T-helper 2 cell treated with Interferon-gamma antibody and Interleukin-4, amounts not matched to agents 5 μg/mL and 100 μg/mL, for 36 hours (primary cell): ENCODE measurements at places on chromosomes 7 and 10.

DNA sequence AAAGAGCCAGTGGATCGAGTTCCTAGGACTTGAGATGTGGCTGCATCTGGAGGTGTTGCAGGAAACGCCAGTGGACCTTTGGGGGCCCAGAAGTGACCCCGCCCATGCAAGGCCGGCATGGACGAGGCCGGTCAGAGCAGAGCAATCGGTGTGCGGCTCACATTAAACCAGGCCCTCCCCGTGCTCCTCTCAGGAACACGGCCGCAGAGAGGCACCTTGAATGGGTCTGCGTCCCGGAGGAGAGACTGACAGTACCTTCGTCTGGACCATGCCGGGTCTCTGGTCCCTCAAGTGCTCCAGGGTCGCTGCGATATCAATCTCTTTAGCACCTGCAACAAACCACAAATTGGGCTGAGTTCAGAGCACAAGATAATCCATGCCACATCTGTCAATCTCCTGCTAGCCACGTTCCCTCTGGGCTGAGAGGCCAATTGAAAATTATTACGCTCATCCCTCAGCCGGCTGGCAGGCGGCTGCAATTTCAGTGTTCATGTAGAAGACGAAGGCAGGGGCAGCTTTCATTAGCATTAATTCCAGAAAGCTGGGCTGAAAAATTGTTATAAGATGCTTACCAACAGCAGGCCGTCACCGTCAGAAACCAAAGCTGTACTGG is 212.0 kb downstream of the DNAJB6 start:
- no peak for DNase-seq

DNA sequence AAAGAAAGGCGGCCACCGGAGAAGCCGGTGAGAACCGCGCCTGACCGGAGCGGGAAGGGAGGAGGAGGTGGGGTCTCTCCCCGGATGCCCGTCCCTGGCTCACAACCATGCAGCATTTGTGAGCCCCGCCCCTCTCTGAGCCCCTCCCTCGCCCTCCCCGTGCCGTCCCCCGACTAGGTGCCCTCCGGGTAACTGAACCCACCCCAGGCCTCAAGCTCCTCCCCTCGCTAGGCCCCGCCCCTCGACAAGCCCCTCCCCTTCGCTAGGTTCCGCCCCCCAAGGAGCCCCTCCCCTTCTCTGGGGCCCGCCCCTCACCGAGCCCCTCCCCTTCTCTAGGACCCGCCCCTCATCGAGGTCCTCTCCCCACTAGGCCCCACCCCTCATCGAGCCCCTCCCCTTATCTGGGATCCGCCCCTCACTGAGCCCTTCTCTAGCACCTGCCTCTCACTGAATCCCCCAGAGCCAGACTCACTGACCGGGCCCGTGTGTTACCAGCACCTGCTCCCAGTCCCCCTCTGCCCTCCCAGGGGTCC is 42.2 kb upstream of the HSPB1 start:
- no peak for DNase-seq

GRCh38 chr10:103451091-103451813 is 918 bp downstream of the CALHM2 start:
- peak; percentile 41 for DNase-seq

DNA sequence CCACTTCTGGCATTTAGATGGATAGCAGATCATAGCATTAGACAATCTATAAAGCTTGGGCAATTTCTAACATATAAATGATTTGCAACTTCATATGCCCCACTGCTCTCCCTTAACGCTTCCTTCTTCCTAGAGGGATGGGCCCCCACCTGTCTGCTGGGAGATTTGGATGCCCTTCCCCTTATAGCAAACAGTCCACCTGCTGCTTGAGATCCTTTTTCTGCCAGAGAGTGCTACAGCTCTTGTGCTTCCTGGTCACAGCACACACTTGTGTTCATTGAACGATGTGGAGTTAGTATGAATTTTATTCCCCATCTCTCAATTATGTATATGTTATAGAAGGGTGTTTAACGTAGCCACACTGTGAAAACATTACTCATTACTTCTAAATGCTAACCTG is 10.4 kb upstream of the PCGF5 start:
- DNase-seq, result no peak

- no peak for DNase-seq
These were observed 66.1 kb upstream of the ABLIM1 start for GRCh38 chr10:114723991-114724715.

DNA sequence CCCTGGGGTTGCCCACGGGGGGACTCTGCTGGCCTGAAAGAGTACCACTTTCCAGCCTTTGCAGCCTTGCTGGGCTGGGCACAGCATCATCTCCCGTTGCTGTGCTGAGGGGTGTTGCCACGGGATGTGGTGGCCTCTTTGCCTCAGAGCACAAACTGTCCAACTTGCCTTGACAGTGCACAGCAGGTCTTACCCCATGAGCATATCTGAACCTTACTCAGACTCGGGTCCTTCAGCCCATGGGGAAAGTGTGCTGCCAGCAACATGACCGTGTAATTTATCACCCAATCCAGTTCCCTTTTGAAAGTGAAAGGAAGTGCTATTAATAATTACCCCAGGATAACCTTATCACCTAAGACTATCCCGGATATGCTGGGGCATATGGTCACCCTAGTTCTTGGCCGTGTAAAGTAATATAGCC is 46.8 kb downstream of the TBXAS1 start:
- no peak for DNase-seq

GRCh38 chr10:18683427-18683826 is 24.2 kb downstream of the ARL5B start:
- DNase-seq, result no peak

DNA sequence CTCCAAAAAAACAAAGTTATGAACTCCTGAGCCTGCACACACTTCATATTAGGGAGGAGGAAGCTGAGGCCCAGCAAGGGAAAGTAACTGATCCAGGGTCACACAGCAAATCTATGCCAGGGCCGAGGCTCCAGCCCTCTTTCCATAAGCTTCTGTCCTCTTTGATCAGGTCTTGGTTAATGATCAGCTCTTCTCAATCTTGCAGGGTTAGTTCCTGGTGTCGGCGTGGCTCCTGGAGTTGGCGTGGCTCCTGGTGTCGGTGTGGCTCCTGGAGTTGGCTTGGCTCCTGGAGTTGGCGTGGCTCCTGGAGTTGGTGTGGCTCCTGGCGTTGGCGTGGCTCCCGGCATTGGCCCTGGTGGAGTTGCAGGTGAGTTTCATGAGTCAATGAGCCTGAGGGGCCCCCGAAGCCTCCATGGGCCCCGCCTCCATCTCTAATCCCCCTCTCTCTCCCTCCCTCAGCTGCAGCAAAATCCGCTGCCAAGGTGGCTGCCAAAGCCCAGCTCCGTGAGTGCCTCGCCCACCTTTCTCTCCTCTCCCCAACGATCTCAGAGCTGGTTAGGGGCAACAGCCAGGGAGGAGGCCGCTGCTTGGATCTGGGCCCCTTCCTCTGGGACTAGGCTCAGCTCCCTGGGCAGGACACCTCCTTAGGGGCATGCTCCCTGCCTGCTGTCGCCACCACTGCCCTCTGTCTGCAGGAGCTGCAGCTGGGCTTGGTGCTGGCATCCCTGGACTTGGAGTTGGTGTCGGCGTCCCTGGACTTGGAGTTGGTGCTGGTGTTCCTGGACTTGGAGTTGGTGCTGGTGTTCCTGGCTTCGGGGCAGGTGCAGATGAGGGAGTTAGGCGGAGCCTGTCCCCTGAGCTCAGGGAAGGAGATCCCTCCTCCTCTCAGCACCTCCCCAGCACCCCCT is 23.7 kb upstream of the LIMK1 start:
- DNase-seq, result no peak

GRCh38 chr10:37490266-37490665 is 364.9 kb downstream of the ANKRD30A start:
- no peak for DNase-seq

DNA sequence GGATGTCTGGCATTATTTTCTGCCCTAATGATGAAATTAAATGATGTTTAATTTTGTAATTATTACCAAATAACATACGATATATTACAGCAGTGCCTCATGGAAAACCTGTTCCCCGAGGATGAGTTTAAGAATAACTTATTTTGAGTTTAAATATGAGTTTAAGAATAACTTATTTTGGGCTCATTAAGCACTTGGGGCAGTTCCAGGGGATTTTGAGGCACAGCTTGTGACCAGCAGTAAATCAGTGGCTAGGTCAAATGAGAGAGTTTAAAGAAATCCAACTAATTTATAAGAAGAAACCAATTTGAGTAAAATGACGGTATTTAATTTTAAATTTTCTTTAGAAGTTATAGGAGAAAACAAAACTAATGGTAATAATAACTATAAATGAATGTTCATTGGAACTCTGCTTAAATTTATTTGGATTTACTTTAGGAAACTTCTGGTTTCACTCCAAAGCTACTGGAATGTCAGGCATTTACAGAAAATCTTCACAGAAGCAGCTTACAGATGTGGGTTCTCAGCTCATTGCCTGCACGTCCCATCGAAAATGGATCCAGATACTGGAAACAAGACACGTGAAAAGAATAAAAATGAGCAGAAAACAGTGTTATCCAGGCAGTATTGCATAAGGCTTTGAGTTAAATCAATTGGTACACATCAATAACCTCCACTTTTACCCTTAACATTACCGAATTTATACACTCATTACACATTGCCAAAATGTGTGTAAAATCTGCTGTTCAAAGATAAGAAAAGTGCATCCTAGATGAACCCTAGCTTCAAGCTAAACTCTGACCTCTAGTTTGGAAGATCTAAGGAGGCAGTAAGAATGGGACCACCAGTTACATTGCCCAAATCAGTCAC is 784.5 kb upstream of the IGFBP3 start:
- no peak for DNase-seq

DNA sequence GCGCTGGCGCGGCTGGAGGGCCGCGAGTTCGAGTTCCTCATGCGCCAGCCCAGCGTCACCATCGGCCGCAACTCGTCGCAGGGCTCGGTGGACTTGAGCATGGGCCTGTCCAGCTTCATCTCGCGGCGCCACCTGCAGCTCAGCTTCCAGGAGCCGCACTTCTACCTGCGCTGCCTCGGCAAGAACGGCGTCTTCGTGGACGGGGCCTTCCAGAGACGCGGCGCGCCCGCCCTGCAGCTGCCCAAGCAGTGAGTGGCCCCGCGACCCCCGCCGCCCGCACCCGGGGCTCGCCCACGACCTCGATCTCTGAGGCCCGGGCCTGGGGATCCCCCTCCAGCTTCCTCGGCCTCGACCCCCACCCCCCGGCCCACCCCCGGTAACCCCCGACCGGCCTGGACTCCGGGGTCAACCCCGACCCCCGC is 537 bp downstream of the FOXK1 start:
- peak; percentile 29 for DNase-seq

DNA sequence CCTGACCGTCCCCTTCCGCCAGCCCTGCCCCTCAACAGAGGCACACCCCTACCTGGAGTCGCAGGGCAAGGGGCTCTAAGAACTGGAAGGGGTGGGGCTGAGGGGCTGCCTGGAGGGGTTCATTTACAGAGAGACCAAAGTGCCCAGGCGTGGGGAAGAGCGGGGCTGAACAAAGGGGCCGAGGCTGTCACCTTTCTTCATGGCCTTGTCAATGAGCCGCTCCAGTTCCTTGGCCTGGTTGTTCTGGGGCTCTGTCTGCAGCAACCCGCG is 2.3 kb upstream of the CLDN15 start:
- no peak for DNase-seq

- no peak for DNase-seq
These were observed 168.8 kb upstream of the POT1 start for GRCh38 chr7:125098377-125098970.

DNA sequence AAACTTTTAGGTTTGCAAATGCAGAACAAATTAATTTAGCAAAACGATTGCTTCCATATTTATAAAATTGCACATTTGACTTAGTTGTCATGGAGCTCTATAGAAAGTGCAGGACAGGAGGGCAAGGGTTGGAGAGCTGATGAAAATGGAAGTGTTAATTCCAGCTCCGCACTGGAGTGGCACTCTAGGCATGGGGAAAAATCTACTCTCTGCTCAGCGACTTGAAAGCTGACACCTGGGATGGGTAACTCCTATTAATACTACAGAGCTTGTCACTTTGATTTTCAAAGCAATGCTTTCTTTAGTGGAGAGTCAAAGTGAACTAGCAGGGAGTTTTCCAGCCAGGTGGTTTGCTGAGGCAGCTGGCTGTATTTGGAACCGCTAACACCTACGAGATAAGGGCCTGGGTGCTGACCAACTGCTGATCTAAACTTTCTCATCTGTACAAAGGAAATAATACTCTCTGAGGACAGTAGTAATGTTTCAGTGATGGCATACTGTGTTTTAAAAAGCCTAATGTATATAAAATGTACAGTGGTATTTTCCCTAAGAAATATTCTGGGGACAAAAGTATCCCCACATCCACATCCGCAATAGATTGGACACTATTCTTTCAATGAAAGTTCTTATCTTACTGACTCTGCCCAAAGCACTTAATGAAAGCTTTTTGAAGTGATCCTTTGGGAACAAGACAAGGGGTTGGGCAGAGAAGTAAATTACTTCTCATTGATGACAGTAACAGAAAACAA is 444.3 kb downstream of the GPAM start:
- DNase-seq, result no peak

GRCh38 chr7:155448632-155449007 is 9.3 kb upstream of the EN2 start:
- DNase-seq, result no peak

DNA sequence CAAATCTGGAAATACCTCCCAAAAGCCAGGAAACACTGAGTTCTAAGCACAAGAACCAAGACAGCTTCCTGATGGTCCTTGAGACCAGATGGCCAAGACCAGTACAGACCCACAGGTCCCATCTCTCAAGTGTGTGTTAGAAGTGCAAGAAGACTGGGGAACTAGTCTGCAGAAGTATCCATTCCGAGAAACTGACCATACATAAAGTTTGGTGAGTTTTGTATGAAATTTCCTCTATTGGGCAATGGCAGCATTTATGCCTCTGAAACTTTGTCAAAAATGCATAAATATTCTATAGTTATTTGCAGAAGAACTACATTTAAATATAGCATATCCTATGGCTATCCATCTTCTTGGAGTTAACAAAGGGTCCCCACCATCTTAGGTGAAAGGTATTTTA is 137.5 kb downstream of the LRRN3 start:
- DNase-seq, result no peak

GRCh38 chr10:22597138-22597537 is 117.2 kb downstream of the PIP4K2A start:
- DNase-seq, result no peak

DNA sequence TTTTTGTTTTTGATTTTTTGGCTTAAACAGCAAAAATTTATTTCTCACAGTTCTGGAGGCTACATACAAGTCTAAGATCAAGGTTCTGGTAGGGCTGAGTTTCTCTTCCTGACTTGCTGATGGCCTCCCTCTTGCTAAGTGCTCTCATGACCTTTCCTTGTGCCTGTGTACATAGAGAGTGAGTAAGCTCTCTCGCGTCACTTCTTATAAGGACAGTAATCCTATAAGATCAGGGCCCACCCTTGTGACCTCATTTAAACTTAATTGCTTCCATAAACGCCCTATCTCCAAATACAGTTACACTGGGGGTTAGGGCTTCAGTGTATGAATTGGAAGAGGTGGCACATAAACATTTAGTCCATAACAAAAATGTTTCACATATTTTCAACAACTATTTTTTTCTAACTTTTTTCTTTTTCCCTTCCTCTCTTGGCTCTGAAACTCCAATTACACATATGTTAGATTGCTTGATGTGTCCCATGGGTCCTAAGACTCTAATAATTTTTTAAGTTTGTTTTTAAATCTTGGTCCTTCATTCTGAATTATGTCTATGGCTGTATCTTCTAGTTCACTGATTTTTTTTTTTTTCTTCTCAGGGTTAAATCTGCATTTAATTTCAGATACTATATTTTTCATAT is 149.8 kb downstream of the HBP1 start:
- no peak for DNase-seq
